ENCODE measurements at places on chromosomes 3 and 15.

- no peak for DNase-seq
Measured at GRCh38 chr3:175890066-175890465, 1030.9 kb downstream of the NAALADL2 start.

DNA sequence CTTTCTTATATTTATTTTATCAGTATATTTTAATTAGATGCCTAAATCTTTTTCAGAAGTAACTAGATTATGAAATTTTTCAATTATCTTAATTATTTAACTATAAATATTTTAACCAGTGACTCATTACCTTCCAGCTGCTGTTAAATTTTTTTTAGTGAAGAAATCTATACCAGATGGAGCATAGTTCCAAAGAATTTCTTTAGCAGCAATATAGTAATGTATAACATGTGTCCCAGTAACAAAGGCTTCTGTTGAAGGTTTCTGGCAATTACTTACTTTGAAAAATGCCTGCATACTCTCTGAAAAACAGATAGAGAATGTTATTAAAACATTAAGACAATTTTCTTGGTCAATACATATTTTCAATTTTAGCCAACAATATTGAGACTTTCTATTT is 45.1 kb upstream of the CP start:
- no peak for DNase-seq

- peak; percentile 80 for DNase-seq
Measured at GRCh38 chr15:74307827-74308811, 59.3 kb downstream of the CYP11A1 start.

- DNase-seq, result no peak
Measured at GRCh38 chr15:74383695-74384565, 16.5 kb upstream of the CYP11A1 start.

DNA sequence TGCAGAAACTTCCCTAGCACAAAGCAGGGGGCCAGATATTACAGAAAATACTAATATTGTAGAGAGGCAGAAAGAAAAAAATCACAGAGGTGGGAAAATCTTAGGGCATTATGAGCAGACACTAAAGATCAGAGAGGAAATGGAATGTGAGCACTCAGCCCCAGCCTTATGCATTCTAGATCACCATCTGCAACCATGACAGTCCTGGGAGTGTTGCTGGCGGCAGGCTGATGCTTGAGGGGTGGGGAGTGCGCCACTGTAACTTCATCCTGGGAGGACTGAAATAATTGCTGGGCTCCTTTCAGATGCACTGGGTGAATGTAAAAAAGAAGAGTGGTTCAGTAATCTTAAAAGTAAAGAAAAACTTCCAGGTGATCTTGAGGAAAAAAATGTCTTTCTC is 427.6 kb upstream of the SEMA6D start:
- DNase-seq, result no peak

GRCh38 chr3:185716436-185717108 is 108.3 kb downstream of the IGF2BP2 start:
- DNase-seq, result no peak

DNA sequence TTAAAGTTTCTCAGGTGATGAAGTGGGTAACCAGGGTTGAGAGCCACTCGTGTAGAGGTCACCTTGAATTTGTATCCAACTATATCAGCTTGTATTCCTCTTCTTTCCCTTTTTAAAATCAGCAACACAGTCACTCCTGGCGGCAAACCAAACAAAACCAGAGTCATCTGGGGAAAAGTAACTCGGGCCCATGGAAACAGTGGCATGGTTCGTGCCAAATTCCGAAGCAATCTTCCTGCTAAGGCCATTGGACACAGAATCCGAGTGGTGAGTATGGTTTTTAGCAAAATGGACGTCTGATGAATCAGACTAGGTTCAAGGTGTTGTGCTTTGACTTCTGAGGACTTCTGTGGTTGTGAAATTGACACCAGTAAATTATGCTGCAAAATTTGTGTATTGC is 3.9 kb downstream of the RPL35A start:
- no peak for DNase-seq

DNA sequence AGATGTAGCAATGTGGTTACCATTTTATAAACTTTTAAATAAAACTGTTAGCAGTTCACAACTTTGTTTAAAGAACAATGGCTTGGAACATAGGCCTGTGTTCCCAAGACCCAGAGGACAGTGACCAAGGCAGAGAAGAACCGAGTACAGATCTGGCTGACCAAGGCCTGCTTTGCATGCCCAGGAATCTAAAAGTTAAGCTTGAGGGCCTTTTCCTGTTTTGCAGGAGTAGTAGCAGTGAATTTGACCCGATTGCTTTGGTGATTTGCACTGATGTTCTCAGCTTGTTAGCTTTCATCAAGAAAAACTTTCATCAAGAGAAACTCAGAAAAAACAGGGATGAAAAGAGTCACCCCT is 9.9 kb downstream of the FILIP1L start:
- no peak for DNase-seq

GRCh38 chr3:38455639-38456430 is 2.1 kb downstream of the ACVR2B start:
- DNase-seq, result no peak

GRCh38 chr3:47380601-47381316 is at the start of gene PTPN23:
Gene PTPN23 (plus strand): TSS chr3:47381021. CDS start chr3:47381097, 76 bp downstream.
- DNase-seq, result peak; percentile 96

DNA sequence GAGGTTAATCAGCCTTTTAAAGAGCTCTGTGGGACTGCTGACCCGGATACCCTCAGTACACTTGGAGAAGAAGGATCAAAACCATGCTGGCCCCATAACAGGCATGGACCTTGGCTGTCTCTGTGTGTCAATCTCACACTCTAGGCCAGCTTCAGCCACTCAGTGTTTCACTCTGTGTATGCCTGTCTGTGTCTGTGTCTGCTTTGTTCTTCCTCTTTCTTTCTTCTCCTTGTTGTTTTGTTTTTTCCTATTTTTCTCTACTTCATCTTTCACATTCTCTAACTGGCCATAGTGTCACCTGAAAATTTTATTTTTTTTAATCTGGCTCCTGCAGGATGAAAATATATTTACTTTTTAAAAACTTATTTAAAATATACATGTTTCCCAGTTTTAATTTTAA is 51.1 kb downstream of the SERP1 start:
- DNase-seq, result no peak

DNA sequence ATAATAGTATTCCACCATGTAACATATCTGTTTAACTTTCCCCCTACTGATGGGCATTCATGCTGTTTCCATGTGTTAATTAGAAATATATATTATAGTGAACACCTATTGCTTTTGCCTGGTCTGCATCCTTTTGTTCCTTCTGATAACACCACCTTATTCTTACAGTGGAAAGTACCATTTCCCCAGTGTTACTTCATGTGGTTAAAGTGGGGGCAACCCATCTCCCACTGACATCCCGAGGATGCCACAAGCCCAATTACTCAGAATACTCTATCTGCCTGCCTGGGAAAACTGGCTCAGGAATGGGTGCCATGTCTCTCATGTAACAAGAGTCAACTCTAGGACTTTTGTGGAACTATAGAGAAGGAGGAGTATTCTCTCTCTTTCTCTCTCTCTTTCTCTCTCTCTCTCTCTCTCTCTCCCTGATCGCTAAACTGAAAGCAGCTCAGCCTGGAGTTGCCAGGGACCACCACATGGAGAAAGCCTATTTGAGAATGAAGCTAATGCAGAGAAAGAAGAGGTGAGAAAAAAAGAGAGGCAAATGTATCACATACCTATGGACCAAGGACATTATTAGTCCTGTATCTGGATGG is 66.4 kb upstream of the PPIB start:
- DNase-seq, result no peak

DNA sequence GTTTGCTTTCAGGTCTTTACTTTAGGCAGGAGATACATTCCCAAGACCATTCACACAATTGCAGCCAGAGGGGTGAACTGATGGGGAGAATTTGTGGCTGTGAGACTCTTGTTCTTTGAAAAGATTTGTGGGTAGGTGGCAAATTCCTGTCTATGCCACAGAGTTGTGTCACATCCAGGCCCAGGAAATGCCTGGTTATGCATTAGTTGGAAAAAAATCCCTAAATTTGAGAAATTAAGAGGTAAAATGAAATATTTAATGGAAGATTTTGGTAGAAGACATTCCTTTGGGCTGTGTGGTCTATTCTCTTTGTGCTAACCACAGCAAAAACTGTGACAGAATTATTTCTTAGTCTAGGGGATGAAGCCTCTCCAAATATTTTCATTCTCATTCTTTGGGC is 28.8 kb downstream of the SAMMSON start:
- no peak for DNase-seq

DNA sequence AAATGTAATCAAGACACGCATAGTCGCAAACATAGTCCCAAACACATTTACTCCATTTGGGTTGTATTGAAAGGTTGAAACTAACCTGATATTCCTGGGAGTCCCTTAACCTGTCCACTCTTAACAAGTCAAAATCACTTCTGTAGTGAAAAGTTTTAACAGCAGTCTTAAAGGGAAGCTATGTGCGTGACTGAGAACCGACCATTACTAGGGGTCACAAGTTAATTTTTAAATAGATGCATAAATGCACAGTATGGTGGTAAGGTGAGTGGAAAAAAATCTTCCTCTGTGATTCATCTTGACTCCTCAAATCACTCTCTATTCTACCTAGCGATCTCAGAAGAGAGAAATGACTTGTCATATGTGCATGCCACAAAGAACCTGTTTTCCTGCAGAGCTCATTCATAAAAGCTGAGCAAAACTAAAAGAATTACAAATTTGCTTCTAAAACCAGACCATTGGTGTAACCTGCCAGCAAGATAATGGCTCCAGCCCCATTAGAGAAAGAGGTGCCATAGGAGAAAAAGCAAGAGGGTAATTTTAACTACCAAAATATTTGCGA is 4.8 kb downstream of the GPR15 start:
- DNase-seq, result no peak

DNA sequence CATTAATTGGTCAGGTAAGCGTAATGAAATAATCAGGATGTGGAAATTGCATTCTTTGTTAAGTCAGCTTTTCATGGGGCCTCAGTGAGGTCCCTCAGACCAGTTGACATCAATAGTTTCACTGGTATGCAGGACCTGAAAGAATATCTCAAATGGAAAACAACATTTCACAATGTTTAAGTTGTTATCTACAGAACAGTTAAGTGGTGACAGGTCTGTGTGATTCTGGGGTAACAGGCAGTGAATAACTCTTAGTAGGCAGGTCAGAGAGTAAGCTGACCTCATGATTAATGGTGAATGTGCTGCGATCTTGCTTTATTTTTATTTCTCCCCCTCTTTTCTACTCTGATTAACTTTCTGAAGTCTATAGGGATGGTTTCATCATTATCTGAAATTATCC is 28.9 kb upstream of the ACP3 start:
- DNase-seq, result no peak

- DNase-seq, result no peak
Measured at GRCh38 chr3:82636177-82636576, 874.7 kb upstream of the GBE1 start.

GRCh38 chr3:12574131-12574530 is 17.2 kb downstream of the MKRN2 start:
- DNase-seq, result no peak

GRCh38 chr3:68088216-68088615 is 433.8 kb upstream of the SUCLG2 start:
- DNase-seq, result no peak

DNA sequence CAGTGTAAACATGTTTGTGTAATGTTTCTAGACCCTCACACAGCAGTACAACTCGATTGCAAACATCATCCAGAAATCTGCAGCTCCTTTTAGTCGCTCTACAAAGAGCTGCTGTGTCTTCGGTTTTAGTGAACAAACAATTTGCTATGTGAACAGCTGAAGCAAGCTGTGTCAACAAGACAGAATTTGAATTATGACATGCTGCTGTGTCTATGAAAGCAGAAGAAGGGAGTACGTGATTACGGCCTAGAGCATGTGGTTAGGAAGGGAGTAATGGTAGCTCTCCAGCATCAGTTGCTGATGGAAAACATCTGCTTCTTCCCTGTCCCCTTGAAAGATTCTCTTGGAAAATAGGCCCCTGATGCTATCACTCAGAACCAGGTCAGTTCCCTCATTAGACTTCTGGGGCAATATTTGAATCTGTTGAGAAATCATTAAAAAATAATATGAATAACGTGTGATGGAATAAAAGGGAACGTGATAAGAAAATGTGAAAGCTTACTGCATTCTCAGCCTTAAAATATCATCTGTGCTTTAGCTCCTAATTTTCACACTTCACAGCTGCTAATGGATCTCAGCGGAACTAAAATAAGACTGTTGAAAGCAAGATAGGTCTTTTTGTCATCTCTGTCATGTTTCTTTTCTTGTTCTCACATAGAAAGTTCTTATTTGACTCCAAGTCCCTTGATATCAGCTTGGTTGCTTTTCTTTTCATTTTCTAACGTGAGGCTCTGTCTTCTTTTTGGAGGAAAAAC is 891.5 kb downstream of the ROBO2 start:
- DNase-seq, result peak; percentile 73

DNA sequence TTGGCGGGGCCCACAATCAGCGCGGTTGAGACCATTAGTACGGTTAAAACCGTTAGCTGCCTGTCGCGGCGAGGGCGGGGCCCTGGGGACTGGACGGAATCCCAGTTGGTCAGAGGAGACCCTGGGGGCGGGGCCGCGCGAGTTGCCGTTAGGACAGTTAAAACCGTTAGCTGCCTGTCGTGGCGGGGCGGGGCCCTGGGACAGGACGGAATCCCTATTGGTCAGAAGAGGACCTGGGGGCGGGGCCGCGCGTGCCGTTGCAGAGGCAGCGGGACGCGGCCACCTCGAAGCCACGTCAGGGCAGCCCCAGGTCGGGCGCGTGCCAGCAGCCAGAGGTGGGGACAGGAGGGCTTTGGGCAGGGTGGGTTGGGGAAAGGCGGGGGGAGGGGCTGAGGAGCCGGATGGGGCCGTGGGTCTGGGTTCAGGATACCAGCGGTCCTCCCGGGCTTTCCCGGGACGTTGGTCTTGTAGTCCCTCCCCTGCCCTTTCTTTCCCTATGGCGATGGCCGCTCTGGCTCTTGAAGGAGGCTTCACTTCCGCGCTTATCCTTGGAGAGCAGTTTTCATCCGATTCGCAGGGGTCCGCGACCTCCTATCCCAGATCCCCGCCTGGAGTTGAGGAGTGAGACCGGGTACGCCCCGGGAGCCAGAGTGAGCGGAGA is 28.0 kb downstream of the KLHDC8B start:
- no peak for DNase-seq

GRCh38 chr15:73346735-73347312 is 21.9 kb downstream of the HCN4 start:
- no peak for DNase-seq

Data from NCI-H1092 (cell line).